ENCODE measurements at places on chromosomes 6 and 20.
A peak's percentile ranks its signal among the peaks of the same experiment; 100 is the strongest.

- DNase-seq: no peak
These were observed 107.0 kb downstream of the OLIG3 start for GRCh38 chr6:137387096-137387764.

- no peak for DNase-seq
These were observed 34.8 kb downstream of the MDFI start for GRCh38 chr6:41672816-41673703.

DNA sequence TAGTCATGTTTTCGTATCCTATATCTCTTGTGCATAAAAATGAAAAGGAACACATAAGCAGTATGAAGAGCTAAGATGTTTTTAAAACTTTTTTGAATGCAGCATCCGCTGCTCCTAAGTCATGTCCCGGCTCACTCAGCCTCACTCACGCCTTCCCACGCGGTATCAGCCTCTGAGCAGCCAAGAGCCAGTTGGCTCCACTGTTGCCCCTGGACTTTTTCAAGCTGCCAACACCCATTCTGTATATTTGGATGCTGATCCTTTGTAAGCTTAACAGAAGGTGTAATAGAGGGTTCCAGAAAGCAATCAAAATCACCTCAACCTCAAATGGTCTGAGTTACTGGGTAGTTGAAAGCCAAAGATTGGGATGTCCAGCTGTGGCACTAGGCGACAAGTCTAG, 139.3 kb downstream of the TTLL2 start:
- DNase-seq: no peak

DNA sequence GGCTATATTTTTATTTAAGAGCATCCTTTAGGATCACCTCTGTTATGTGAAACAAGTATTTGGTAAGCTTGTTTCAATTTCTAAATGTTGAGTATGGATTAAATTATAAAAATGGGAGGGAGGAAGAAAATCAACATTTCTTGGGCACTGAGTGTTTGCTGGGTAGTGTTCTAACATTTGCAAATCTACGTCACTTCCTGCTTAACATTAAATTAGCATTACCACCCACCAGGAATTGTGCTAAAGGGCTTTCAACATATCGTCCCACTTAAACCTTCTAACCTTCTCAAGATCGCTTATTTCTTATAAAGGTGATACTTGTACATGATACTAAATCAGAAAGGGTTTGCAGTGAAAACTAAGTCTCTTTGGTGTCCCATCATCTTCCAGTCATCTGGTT, 7.9 kb upstream of the TMEM217 start:
- DNase-seq: no peak

GRCh38 chr20:61311656-61312387, 59.8 kb downstream of the CDH4 start:
- no peak for DNase-seq

DNA sequence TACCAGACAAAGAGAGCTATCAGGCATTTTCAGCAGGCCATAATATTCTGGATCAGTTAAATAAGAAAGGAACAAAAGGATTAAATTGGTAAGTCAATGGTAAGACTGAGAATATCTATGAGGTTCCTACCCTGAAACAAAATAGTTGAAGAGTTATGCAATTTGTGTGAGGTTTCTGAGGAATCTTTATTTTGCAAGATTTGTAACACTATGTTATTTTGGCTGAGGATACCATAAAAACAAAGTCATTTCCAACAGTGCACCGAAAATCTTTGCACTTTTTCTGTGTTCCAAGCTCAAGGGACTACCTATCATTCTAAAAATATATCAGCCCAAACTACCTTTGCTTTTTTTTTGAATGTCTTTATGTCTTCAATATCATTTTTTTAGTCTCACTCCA, 383.3 kb upstream of the CITED2 start:
- DNase-seq: no peak

DNA sequence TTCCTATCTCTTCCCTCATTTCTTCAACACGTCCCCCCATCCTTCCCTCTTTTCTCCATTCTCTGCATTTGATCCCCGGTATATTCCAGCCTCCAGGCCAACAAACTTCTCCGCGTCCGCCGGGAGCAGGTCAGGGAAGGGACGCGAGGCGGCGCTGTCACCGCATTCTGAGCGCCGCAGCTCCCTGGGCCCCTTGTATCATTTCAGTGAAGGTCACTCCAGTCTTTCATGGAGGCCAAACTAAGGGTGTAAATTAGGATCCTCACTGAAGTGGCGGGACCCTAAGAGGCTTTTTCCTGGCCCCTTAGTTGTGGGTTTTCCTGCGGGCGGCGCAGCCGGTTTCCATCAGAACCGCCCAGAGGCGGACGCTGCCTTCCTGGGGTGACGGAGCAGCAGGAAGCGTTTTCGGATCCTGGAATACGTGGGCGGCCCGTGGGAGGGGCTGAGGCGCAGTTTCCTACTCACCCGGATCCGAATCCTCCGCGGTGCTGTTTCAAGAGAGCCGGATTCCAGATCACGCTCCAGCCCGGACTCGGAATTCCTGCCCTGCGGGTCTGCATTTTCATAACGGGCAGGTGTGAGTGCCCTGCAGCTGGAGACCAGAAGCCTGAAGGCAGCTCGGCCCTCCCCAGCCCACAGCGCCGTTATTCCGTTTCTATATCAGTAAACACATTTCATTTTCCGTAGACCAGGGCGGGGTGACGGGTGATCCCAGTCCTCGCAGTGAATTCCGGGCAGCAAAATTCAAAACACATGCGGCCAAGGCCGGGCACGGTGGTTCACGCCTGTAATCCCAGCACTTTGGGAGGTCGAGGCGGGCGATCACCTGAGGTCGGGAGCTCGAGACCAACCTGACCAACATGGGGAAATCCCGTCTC, 3.6 kb upstream of the MICA start:
- DNase-seq: peak; percentile 44

DNA sequence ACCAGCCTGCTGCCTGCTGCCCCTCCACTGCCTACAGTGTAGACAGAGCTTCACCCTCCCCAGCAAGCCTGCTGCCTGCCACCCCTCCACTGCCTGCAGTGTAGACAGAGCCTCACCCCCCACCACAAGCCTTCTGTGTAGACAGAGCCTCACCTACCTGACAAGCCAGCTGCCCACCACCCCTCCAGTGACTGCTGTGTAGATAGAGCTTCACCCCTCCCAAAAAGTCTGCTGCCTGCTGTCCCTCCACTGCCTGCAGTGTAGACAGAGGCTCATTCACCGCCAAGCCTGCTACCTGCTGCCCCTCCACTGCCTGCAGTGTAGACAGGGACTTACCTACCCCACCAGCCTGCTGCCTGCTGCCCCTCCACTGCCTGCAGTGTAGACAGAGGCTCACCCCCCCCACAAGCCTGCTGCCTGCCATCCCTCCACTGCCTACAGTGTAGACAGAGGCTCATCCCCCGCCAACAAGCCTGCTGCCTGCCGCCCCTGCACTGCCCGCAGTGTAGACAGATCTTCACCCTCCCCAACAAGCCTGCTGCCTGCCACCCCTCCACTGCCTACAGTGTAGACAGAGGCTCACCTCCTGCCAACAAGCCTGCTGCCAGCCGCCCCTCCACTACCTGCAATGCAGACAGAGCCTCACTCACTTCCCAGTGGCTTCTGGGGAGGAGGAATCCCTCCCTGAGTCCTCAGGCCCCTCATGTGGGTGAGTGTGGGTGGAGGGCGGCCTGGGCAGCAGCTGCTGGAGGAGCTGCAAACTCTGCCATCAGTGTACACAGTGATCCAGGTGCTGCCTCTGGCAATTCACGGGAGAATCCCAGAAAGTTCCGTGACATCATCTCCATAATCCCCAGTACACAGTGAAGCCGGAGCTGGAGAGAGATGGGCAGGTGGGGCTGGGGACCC, 140.9 kb downstream of the DLL1 start:
- no peak for DNase-seq

DNA sequence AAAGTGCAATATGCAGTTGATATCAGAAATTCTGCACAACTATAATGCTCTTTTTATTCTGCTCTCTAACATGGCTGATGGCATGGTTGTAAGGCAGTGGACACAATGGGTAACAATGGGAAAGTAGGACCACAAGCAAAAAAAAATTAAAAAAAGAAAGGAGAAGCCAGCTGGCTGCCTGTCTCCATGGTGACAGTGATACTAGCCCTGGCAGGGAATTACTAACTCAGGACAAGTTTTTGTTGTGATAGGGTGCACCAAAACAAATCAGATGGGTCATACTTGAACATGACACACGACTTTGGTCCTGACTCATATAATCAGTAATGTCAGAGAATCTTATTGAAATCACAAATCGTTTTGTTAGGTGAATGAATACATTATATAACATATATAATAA, 169.4 kb downstream of the TRDN start:
- DNase-seq: no peak

DNA sequence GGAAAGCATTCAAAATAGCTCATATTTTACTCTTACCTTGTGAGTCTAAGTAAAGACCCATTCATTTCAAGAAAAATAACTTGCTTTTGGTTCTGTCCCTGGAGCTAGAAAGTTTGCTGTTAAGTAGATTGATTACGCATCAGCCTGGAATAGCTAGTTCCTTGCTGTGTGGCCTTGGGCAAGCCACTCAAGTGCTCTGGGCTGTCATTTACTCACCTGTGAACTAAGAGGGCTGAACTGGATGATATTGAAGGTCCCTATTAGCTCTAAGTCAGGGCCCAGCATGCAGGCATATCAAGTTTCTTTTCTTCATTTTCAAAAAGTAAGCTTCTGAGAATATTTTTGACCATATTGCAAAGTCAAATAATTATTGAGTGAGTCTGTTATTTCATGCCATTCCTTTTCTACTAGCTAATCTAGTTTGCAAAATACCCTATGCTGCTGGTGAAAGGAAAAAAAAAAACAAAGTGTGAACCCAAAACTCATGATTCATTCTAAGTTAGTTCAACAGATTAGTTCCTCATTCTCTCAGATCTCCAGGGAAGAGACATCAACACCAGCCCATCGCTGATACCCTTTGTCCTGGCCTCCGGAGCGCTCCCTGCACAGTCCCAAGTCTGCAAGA, 106.5 kb upstream of the GMDS start:
- no peak for DNase-seq

Data from GM18507 (cell line).